ENCODE measurements at places on chromosomes 4 and X.

GRCh38 chr4:3285558-3286334 is 7.1 kb upstream of the RGS12 start:
- DNase-seq = no peak

GRCh38 chr4:80462621-80463091 is 127.1 kb downstream of the CFAP299 start:
- no peak for DNase-seq

- DNase-seq = no peak
Measured at GRCh38 chr4:13536607-13537006, 7.7 kb downstream of the NKX3-2 start.

DNA sequence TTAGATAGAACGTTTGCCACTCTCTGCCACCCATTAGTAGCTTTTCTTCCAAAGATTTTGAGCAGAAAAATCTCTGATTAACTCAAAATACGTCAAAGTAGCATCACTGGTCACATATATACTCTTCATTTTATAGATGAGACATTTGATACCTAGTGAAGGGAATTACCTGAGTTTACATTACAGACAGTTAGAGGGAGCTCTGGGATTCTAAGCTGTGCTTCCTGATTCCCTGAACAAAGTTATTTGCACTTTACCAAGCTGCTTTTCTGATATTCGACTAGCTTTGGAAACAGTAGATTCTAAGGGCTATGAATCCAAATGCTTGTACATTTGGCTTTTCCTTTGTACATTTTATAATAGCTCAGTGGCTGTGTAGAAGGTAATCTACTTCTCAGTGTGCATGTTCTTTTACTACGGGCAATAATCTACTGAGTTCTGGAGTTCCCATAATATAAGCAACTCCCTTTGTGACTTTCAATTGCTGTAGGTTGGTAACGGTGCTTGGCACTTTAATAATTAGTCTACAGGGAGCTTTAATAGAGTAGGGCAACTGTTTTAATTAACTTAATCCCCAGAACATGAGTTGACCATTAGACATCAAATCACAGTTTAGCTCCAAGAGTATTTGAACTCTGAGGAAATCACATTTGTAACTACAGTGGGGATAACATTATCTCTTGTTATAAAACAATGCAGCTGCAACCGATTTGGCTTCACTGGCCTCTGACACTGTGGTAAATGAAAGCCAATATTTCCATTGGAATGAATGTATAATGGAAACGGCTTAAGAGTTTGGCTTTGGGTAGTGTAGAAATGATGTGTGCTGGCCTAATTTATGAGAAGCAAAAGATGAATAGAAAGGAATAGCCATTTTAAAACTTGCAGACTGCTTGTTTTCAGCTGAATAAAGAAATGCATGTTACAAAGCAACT is 1602.4 kb downstream of the STIM2 start:
- DNase-seq = no peak

DNA sequence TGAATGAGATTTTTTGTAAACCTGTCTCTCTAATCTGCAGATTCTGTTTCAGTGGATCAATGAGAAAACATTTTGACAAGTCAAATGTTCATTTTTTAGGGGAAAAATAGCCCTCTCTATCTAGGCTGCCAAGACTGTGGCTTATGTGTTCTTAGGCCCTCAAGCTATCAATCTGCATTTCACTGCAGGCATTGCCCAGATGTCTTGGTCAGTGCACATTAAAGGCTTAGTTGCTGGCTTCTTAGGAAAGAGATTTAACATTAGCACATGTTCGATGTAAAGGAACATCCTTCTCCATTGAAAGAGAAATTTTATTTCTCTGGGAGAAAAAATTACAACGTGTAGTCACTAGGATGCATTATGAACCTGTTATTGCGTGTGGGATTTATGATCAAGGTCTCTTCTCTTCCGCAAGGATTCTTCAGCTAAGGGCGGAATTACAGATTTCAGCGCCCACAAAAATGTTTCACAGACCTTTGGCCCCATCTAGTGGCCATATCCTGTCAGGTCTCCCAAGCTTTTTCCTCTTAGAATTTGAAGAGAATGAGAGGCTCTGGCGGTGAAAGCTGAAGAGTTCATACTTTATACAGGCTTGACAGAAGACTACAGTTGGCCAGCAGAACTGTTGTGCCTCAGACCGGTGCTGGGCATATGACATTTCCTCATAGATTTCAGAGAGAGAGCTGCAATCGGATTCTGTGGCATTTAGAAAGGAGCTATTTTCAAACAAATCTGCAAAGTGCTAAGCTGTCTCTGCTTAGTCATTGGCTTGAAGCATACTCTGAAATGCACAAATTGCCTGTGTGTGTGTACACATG is 144.6 kb upstream of the NOCT start:
- peak; percentile 90 for DNase-seq

DNA sequence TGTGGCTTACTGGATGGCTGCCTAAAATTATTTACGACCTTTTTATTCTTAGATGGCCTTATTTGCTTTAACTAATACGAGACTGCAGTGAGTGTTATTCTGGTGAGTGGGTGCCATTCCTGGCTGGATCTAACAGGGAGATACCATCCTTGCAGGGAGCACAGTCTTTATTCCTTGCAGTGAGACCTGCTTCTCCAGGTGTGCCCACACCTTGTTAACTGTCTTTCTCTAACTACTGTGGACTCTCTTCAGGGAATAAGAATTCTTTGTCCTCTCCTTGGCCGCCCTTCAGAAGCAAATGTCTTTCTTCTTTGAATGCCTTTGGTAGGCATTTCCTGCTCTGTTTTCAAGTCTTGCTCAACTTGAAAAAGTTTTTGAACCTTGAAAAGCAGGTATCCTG is 34.1 kb upstream of the STOX2 start:
- no peak for DNase-seq

- no peak for DNase-seq
Measured at GRCh38 chr4:87465739-87466366, 43.5 kb downstream of the NUDT9 start.

GRCh38 chr4:67685532-67685859 is 15.5 kb downstream of the UBA6 start:
- DNase-seq = no peak

GRCh38 chr4:65259296-65259695 is 411.0 kb downstream of the EPHA5 start:
- DNase-seq = no peak

DNA sequence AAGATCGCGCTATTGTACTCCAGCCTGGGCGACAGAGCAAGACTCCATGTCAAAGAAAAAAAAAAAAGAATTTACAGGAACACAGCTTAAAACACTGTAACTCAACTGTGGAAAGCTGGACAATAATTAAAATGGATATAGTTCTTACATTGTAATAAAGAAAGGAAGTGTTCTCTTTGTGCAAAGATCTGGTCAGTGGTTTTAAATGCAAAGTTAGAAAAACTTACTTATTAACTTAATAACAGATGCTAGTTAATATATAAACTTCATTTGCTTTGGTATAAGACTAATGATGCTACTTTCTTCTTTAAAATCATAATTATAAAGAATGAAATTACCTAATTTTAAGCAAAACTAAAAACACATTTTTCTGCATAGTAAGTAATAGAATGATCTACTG is 2024.1 kb upstream of the TENM3 start:
- DNase-seq = no peak

- no peak for DNase-seq
Measured at GRCh38 chr4:6606465-6607235, 31.7 kb downstream of the MAN2B2 start.

DNA sequence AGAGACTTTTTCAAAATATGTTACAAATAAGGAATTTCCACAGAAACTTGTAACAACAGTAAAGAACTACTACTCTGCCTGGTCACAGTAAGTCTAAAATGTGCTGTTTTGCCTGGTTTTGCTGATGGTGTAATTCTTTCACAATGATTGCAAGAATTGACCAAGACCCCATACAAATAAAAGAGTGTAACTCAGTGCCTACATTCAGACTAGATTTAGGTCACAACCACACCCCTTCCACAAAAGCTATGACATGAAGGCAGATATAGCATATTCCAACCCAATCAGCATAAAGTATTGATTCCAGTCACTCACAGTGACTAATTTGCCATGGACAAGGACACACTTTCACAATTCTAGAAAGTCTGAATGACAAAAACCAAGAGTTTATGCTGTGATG is 53.7 kb upstream of the TMPRSS11F start:
- no peak for DNase-seq

DNA sequence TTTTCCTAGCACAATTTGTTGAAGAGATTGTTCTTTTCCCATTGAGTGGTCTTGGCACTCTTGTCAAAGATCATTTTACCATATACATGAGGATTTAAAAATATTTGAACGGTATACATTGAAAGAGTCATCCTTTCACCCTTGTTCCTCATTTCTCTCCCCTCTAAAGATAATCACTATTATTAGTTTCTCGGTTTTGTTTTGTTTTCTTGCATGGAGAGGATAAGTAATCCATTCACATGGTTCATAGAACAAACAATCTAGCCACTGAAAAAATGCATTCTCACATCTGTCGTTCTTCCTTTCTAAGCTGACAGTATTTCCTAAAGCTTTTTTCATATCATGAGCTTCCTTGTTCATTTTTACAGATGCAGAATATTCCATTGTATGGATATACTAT is 39.2 kb upstream of the MSMO1 start:
- DNase-seq = no peak

- no peak for DNase-seq
Measured at GRCh38 chrX:20666331-20666730, 399.6 kb upstream of the RPS6KA3 start.

DNA sequence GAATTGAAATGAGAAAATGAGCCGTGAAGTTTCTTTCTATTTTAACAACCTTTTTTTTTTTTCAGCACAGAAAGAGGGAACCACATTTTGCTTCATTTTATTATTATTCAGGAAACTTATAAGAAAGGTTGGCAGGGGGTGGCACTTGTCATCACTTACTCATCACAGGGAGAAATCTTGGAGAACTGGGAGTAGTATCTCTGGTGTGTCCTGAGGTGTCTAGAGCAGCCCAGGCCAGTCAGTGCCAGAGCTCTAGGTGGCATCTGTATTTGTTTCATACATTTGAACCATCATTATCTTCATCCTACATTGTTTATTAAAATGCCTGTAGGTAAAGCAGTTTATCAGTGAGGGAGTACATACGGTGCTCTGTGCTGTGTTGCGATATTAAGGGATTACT is 43.8 kb upstream of the ARHGAP24 start:
- DNase-seq = no peak

GRCh38 chr4:79576429-79576753 is 168.4 kb upstream of the GK2 start:
- no peak for DNase-seq

- no peak for DNase-seq
Measured at GRCh38 chrX:133709501-133709900, 275.9 kb downstream of the GPC3 start.

- peak; percentile 88 for DNase-seq
Measured at GRCh38 chrX:32987142-32987541, 224.2 kb downstream of the DMD start.

DNA sequence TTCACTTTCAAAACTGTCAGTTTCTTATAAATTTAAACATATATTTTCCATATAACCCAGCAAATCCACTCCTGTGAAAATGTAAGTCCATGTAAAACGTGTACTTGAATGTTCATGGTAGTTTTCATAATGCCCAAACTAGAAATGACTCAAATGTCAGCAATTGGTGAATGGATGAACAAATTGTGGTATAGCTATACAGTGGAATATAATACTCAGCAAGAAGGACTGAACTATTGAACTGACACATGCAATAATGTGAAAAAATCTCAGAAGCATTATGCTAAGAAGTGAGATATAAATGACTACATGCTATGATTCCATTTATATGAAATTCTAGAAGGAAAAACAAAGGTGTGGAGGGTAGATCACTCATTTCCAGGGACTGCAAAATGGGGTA is 52.2 kb downstream of the USP53 start:
- no peak for DNase-seq

- DNase-seq = no peak
Measured at GRCh38 chr4:164251257-164251656, 502.7 kb upstream of the SMIM31 start.

- DNase-seq = no peak
Measured at GRCh38 chrX:105475801-105476200, 255.3 kb upstream of the TEX13A start.

DNA sequence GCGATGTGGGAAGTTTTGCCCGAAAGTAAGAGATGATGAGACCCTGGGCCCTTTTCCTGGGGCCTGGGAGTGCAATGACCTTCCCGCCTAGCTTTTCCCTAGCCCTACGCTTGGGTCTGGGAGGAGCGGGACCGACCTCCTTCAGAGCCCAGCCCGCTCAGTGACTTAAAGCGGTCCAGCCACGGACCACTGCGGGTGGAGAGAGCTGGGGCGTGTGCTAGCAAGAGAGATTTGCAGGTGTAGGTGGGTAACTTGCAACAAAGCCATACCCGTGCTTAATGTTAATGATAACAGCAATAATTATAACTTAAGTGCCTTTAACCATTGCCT is 503 bp upstream of the PDE5A start:
- DNase-seq = no peak

DNA sequence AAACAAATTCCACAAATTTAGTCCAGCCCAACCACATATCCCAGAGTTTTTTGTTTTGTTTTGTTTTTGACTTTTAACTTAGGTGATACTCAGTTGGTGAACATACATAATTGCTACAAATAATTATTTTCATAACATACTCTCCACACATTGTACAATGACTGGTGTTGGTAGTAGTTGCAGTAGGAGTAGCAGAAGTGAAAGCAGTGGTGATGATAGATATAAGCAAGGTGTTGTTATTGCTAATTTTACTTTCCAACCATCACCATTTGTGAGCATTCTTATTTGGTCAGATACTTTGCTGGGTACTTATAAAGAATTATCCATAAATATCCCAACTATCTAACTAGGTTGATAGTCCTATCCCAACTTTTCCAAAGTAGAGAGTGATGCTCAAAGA is 47.3 kb downstream of the ARHGAP24 start:
- DNase-seq = no peak

Measured in endodermal cell (in vitro differentiated cells).